Nephron progenitor cell (in vitro differentiated cells): ENCODE measurements at places on chromosomes 2 and 18.

GRCh38 chr18:39958876-39959275 is 1996.2 kb upstream of the PIK3C3 start:
- DNase-seq: no peak

GRCh38 chr18:72181241-72181764 is 362.8 kb downstream of the CBLN2 start:
- no peak for DNase-seq

- DNase-seq: no peak
Measured at GRCh38 chr18:6606411-6607085, 123.0 kb upstream of the ARHGAP28 start.

DNA sequence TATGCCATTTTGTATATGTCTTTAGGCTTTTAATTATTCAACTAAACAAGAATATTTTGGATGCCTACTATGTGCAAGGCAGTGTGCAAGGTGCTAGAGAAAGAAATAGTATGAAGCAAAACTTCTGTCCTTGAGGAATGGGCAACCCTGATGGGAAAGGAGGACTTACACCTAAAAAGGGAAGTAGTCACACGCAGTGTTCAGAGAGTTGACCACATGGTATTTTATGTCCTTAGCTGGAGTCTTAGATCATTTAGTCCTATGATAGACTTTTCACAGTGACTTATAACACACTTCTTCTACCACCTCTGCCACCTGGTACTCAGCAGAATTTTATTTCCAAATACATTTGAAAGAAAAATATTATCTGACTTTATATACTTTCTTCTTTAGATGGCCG is 291.6 kb downstream of the PLCL1 start:
- DNase-seq: no peak

- peak; percentile 48 for DNase-seq
Measured at GRCh38 chr2:84958135-84959059, 12.6 kb upstream of the KCMF1 start.

GRCh38 chr18:61738488-61738887 is 154.3 kb downstream of the RNF152 start:
- DNase-seq: no peak

GRCh38 chr2:199833525-199833924 is 17.5 kb downstream of the FTCDNL1 start:
- no peak for DNase-seq

DNA sequence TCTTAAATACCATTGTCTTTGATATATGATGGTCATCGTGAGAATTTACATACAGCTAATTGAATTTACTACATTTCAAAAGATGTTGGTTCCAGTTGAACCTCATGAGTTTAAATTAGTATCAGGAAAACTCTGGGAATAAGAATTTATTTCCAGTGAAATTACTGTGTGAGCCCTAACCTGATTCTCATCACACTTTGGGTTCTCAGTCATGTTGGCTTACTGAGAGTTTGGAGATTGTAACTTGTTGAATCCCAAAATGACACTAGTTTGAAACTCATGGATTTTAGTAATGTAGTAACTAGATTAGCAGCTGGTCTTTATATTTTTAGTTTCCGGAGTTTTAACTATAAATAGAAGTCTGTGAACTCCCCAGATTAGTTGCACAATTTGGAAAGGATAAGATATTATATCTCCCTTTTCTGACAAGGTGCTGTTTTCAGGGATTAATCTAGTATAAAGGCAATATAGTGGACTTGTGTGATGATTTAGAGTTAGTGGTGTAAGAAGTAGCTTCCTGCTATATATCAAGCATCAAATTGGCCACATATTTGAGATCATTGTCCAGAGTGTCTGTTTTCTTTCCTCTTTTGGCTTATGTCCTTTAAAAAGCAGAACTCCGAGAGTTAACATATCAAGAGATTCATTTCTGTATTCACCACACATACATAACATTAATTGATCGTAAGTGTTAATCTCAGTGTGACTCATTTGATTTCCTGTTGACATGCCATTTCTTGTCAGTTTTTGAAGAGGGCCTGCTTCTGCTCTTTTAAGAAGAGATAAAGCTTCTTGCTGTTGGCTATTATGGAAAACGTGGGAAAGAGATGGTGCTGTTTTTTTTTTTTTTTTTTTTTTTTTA is 15.7 kb downstream of the NDUFV2 start:
- DNase-seq: no peak

DNA sequence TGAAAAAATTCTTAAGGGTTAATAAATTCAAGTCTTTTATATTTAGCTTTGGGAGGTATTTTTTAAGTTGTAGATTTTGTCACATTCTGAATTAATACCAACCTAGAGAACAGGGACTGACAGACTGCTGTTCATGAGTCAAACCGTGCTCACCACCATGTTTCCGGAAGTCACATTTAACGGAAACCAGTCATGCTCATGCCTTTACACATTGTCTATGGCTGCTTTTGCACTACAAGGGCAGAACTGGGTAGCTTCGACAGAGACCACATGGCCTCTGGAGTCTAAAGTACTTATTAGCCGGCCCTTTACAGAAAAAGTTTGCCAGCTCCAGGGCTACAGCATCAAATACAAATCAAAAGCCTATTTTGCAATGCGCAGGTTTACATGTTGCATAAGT is 33.3 kb downstream of the LONRF2 start:
- no peak for DNase-seq

- no peak for DNase-seq
Measured at GRCh38 chr2:238685713-238686112, 162.2 kb upstream of the TWIST2 start.

GRCh38 chr2:160352500-160352899 is 141.1 kb downstream of the RBMS1 start:
- no peak for DNase-seq

GRCh38 chr2:108385411-108386071 is 7.8 kb downstream of the SULT1C4 start:
- no peak for DNase-seq

- DNase-seq: no peak
Measured at GRCh38 chr2:160635488-160635887, 141.9 kb upstream of the RBMS1 start.

DNA sequence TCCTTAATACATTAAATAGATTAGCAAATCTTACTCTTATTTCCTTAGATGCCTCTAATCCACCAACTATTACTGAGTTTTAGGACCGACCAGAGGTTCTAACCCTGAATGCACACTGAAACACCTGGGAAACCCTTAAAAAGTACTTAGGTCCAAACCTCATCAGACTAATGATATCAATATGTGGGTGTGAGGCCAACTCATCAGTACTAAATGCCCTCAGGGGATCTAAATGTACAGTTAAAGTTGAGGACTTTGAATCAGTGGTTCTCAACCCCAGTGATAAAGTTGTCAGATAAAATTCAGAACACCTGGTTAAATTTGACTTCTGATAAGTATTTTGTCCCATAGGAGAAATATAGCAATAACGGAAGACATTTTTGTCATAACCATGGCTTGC is 20.9 kb downstream of the MMADHC start:
- no peak for DNase-seq

DNA sequence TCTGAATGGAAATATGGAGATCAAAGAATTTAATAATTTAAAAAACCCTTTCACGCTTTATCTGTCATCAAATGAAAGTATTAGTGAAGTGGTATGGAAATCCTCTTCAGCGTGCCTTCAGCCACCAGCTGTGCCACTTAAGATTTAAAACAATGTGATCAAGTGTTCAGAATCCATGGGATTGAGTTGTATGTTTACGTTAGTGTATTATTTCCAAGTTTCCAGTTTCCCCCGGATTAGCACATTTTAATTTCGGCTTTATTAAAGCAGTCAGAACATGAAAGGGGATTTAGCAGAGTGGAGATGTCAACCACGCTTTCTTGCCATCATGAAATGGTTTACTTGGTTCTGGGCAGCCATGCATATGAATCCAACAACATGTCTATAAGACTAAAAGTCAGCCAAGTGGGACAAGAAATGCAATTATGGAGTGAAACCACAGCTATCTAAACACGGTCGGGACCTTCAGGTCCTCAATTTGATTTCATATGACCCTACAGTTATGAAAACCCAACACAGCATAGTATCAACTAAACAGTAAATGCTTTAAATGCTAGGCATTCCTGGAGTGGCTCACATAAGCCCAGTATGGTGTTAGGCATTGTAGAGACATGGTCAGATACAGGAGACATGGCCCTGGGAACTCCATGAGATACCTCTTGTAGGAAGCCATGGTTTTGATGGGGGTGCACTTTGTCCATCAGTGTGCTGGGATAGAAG is 224.9 kb upstream of the EPAS1 start:
- DNase-seq: no peak

GRCh38 chr2:162963156-162963555 is 124.6 kb upstream of the KCNH7 start:
- no peak for DNase-seq
